ENCODE measurements at places on chromosomes 3 and 15.

DNA sequence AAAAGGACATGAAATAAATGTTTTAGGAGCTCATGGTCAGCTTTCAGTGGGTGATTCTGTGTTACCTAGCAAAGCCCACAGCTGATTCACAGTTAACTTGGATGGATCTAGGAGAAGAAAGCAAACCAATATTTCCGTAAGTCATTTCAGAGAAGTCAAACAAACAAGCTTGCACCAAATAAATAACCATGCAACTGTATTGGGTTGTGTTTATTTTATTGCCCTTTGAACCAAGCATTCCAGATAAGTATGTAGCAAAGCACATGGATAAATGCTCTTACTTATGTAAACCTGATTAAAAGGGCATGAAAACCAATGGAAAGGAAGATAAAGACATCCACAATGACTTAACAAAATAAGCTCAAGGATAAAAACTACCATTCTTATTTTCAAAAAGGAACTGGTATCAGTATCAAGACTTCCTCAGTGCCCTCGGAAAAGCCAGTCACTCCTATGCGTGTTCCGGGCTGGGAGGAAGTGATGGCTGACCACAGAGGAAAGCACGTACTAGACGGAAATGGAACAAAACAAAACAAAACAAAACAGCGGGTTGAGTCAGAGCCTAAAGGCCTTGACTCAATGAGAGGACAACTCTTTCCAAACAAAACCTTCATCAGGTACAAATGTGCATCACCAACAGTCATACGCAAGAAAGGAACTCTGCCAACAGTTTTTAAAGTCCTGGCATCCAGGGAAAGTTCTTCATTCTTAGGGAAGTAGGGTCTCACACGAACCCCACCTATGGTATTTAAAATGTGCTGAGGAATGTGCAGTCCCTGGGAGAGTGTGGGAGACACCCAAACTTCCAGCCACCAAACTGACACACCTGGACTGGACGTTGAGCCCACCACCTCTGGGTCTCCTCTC is 103.3 kb downstream of the SNRK start:
- DNase-seq: peak; percentile 86

GRCh38 chr15:31526916-31527690 is 200.5 kb downstream of the KLF13 start:
- DNase-seq: no peak

DNA sequence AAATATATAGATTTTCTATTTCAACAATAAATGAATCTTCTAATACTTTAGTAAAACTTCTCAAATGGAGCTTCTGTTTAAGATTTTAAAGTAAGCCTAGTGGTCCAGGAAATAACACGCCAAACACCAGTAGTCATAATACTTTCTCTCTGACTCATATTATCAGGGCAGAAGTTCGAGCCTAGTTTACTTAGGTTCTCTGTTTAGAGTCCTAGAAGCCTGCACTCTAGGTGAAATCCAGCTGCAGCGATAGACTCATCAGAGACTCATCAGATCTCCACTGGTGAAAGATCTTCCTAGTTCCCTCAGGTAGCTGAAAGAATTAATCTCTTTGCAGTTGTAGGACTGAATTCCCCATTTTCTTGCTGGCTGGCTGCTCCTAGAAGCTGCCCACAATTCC is 552.5 kb upstream of the ROBO2 start:
- no peak for DNase-seq

GRCh38 chr15:68589783-68590710 is 11.3 kb downstream of the CORO2B start:
- DNase-seq: no peak

GRCh38 chr15:66894986-66895780 is 170.2 kb upstream of the SMAD3 start:
- DNase-seq: no peak

DNA sequence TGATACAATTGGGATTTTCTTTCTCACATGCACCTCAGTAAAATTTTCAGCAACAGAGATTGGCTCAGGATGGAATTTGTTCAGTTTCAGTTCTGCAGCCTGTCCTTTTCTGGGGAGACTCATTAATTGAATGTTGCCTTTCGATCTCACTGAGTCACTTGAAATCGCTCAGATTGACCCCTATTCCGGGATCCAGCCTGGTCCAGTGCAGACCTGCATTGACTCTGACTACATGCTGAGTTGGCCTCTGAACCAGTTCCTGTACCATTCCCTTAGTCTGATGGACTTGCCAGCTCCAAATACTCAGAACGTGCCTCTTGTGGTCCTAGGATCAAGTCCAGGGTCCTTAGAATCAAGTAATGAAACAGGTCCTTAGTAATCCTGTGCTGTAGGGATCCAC is 9.4 kb downstream of the IGF1R start:
- DNase-seq: no peak

- DNase-seq: no peak
These were observed 231.7 kb downstream of the CPNE4 start for GRCh38 chr3:131803113-131803512.

- DNase-seq: no peak
These were observed 43.5 kb downstream of the FMN1 start for GRCh38 chr15:33150971-33151370.

GRCh38 chr3:5092018-5092417 is 30.1 kb upstream of the ARL8B start:
- DNase-seq: no peak

DNA sequence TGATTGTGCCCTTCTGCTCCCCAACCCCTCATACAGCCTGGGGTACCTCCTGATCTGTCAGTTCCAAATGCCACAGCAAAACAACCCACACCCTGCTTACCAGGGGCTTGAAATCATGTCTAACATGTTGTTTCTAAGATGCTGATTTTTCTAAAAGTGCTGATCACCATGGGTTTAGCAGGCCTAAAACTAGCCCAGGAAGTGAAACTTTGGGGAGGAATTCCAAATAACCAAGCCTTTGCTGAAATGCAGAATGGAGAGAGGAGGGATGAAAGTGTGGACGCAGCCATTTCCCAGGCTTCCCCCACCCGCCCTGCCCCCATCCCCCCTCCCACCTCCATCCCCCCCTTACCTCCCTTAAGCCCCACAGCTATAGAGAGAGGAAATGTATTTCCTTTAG is 2.0 kb upstream of the HRH1 start:
- DNase-seq: no peak

- DNase-seq: no peak
These were observed 919.7 kb upstream of the CADM2 start for GRCh38 chr3:84039099-84039498.

DNA sequence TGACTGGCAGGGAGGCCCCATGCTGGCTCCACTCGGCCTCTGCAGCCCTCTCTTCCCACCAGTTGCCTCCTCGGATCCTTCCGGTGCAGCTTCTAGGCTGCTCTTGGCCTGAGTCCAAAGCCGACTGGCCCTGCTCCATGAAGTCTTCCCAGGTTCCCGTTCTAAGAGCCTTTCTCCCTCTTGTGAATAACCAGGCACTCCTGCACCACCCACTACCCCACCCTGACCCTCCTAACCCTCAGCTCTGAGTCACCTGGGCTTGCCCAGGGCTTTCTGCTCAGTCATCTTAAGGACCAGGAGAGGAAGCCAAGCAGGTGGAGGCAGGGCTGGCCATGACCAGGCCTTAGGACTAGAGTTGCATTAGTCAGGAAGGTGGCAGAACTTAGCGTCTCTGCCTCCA is 28.1 kb upstream of the CNBP start:
- no peak for DNase-seq

DNA sequence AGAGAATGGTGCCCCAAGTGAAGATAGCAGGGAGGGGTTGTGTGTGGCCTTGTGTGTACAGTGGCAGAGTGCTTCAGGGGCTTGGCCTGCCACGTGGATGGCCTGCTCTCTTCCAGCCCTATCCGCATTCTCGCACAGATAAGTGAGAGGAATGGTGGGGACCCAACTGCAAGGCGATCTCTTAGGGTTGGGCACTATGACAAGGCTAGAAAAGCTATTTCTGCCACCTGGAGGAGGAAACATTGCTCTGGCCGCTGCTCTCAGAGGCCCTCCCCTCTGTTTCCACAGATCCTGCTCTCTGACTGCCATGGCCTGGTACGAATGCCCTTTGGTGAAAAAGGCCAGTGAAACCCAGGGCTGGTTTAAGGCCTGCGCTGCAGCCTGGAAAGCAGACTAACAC is 20.6 kb downstream of the EEFSEC start:
- DNase-seq: no peak

GRCh38 chr15:81410318-81410753 is 36.3 kb upstream of the TMC3 start:
- DNase-seq: peak; percentile 41

GRCh38 chr3:59116233-59116537 is 66.4 kb upstream of the CFAP20DC start:
- DNase-seq: no peak

DNA sequence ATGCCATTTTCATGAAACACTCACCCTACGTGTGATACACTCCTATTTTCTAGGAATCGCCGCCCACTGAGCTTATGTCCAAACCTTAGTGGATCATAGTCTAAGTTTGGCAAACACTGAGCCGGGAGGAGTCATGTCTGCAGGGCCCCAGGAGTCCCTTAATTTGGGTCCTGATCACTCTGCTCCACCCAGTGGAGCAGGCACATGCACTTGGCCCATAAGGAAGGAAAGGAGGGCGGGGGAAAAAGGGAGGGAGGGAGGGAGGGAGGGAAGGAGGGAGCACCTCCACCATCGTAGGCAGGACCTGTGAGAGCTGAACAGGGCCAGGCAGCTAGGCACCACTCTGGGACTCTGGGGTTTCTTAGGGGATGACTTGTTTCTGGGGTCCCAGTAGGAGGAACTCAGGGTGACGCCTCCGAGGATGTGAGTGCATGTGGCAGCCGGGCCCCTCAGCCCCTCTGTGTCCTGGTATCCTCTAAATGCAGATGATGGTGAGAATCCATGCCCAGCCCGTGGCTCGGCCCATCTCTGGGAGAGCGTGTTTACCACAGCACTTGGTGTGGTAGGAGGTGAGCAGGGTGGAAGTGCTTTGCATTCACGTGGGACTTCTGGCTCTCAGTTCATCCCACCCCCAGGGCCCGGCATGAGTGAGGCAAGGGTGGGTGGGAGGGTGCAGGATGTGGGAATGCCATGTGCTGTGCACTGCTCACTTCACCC is 109.4 kb downstream of the KLF13 start:
- DNase-seq: peak; percentile 16

DNA sequence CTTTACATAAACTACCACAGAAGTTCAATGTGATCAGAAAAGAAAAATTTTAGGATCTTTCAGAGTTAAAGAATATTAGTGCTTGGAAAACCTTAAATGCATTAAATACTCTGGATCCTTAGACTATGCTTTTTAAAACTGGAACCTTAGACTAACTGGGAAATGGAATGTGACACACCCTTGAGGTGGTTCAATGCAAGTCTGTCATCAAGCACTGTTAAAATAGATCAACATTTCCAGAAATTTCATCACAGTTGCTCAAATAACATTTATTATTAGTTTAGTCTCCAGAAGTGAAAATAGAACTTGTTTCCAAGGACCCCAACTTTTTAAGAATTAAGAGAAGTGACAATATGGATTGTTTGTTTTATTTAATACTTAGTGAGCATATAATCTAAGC is 71.8 kb downstream of the GAP43 start:
- no peak for DNase-seq

DNA sequence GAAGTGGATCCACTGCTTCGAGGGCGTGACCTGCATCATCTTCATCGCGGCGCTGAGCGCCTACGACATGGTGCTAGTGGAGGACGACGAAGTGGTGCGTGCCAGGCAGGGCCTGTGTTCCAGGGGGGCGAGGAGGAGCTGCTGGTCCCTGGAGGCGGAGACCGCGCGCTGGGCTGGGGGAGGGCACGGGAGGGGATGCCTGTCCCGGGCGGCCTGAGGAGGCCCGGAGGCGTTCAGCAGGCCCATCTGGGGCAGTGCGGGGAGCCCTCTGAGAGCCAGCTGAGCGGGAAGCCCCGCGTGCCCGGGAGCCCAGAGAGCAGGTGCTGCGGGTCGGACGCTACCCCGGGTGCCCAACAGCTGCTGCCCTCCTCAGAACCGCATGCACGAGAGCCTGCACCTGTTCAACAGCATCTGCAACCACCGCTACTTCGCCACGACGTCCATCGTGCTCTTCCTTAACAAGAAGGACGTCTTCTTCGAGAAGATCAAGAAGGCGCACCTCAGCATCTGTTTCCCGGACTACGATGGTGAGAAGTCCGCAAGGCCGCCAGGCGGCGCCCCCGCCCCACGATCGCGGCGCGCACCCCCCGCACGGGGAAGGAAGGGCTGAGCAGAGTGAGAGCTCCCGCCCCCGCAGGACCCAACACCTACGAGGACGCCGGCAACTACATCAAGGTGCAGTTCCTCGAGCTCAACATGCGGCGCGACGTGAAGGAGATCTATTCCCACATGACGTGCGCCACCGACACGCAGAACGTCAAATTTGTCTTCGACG is 2.9 kb downstream of the GNAT1 start:
- DNase-seq: peak; percentile 86

DNA sequence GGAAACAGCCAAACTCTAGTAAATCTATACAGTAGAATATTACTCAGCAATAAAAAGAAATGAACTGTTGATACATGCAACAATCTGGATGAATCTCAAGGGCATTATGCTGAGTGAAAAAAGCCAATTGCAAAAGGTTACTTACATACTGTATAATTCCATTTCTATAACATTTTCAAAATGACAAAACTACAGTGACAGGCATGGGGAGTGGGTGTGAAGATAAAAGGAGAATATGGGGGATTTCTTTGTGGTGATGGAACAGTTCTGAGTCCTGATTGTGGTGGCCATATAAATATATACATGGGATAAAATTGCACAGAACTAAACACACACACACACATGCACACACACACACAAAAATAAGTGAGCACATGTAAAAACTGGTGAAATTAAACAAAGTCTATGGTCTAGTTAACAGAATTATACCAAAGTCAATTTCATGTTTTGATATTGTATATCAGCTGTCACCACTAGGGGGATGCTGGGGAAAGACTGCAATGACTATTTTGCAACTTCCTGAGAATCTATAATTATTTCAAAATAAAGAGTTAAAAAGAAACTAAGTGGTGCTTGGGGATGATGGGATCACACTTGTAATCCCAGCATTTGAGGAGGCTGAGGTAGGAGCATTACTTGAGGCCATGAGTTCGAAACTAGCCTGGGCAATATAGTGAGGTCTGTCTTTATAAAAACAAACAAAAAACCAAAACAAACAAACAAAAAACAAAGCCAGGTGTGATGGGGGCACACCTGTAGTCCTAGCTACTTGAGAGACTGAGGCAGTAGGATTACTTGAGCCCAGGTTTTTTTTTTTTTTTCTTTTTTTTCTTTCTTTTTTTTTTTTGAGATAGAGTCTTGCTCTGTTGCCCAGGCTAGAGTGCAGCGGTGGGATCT is 66.0 kb downstream of the SPTSSB start:
- peak; percentile 46 for DNase-seq

- DNase-seq: no peak
These were observed 647 bp downstream of the HMG20A start for GRCh38 chr15:77421370-77421700.

DNA sequence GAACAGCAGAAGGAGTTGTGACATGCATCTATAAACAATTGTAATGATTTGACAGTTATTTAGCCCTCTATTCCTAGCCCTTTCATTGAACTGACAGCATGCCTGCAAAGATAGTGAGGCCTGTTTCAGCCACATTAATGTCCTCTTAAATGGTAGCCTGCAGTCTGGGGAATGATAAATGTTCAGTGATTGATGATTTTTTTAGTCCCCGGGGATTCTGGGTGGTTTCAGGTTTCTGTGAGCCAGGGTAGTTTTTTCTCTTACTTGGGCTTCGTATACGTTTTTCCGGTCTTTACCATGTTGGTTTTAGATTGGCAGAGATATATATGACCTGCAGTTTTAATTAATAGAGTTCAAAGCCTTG is 172.0 kb downstream of the TCF12 start:
- no peak for DNase-seq

All from CD4-positive, alpha-beta T cell treated with Interleukin-2 at 100 ng/mL for 4 hours (primary cell).